Transverse colon (tissue), 4 donors: ENCODE measurements at places on chromosomes 7 and 10.
A peak's percentile ranks its signal among the peaks of the same experiment; 100 is the strongest.

DNA sequence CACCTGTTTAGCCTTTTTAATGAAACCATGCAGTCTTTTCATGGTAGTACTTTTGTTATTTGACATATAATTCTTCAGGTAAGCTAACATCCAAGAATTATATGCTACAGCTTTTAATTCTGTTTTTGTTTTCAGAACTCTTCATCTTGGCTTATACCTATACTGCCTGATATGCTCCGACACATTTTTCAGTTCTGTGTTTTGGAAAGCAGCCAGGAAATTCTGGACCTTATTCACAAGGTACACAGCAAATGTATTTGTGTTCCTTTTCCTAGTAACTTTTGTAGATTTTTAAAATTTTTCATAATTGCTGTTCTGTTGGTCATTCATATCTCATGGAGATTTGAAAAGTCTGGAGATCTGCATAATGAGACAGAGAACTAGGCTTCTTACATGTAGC lies 56.7 kb downstream of the BTAF1 start:
- H3K36me3 ChIP-seq: no peaks in the 10 kb centered on the region
- H3K4me3 ChIP-seq: no peak overlapping the region
- H3K4me1 ChIP-seq: no peaks in the 10 kb centered on the region
- H3K27ac ChIP-seq: no peak overlapping the region

DNA sequence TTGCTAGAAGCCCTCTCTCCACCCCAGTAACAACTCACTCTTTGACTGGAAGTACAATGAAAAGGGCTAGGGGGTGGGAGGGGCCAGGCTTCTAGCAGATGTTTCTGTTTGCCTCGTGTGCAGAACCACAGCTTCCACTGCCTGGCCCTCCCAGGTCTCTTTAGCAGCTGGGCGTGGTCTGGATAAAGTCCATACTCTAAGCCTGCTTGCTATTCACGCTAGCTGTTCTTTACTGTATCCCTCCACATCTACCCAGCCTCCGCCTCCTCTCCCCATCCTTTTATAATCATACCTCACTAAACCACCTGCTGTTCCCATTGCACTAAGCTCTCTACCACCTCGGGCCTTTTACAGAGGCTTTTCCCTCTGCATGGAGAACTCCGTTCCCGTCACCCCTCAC lies 288.8 kb downstream of the CAMK1D start:
- H3K4me1 ChIP-seq: peaks cover 31% of the 10 kb centered on the region
- H3K27ac ChIP-seq: peak overlapping the region; percentile 63
- no peak overlapping the region for H3K4me3 ChIP-seq
- H3K36me3 ChIP-seq: no peaks in the 10 kb centered on the region
- H3K27me3 ChIP-seq: no peaks in the 10 kb centered on the region
- peak; percentile 85 for DNase-seq

DNA sequence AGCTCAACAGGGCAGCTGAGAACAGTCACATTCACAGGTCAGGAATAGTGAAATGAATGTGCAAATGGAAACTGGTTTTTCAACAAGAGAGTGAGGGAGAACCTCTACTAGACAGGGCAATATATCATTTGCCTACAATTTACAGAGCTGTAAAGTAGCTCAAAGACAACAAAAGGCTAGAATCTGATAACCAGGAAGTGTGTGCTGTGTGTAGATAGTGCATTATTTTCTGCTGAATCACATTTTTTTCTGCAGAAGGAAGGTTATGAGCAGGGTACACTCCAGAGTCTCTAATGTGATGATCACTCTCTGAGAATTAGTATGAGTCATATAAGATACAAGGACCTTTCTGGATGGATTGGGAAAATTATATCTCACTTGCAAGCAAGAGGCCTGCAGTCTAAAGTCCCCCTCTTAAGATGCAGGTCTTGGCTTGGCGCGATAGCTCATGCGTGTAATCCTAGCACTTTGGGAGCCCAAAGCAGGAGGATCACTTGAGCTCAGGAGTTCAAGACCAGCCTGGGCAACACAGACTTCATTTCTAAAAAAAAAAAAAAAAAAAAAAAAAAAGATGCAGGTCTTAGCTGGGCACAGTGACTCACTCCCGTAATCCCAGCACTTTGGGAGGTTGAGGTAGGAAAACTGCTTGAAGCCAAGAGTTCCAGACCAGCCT lies 59.9 kb upstream of the COBL start:
- H3K27me3 ChIP-seq: no peaks in the 10 kb centered on the region
- H3K4me1 ChIP-seq: no peaks in the 10 kb centered on the region
- no peak overlapping the region for H3K4me3 ChIP-seq
- H3K36me3 ChIP-seq: no peaks in the 10 kb centered on the region

DNA sequence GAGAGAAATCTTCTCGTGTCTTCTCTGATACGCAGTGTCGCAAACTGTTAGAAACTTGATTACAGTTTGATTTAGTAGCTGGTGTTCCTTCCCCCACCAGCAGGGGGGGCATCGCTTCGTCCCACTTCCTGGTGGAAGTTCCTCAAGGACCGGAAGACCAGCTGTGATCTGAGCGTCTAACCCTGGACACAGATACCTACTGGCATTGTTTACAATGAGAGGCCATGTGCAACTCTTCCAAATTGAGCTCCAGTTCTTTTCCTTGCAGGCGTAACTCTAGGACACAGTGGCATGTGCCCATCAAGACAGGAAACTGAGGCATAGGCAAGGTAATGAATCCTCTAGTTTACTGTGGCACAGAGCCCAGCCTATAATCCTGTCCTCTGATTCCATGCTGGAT lies 219.0 kb downstream of the CCDC3 start:
- H3K4me3 ChIP-seq: no peak overlapping the region
- H3K27me3 ChIP-seq: no peaks in the 10 kb centered on the region
- DNase-seq: peak; percentile 47

- H3K27me3 ChIP-seq: no peaks in the 10 kb centered on the region
- H3K36me3 ChIP-seq: peaks cover 3% of the 10 kb centered on the region
- no peak overlapping the region for H3K4me3 ChIP-seq
- H3K4me1 ChIP-seq: peaks cover 22% of the 10 kb centered on the region
- DNase-seq: no peak
Measured at GRCh38 chr7:105087981-105088380, 74.0 kb downstream of the KMT2E start.

DNA sequence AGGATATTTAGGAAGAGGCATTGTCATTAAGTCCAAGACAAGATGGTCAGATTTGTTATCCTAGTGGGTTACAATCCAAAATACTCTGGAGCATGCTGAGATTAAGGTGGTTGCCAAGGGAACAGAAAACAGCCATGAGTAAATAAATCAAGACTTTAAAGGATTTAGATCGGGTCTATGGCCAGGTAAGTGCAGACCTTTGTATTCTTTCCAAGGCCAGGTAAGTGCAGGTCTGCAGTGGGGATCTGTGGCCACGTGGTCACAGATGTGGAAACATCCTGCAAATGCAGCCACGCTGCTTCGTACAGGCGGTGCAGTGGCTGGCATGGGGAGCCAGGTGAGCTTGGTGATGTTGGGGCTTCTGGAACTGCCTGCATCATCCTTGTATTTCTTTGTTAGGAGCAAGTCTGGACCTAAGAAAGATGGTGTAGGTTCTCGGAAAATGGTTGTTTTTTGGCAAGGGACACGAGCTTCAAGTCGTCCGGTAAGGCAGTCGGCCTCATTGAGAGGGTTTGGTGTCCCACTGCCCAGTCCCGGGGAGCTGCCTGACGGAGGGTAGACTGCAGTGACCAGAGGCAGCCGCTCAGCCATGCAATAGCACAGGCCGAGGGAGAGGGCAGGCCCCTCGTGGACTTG lies 21.8 kb downstream of the ZNF775 start:
- no peaks in the 10 kb centered on the region for H3K27me3 ChIP-seq
- no peaks in the 10 kb centered on the region for H3K36me3 ChIP-seq
- peaks cover 30% of the 10 kb centered on the region for H3K4me1 ChIP-seq

GRCh38 chr7:132518102-132518838 lies 58.0 kb downstream of the PLXNA4 start:
- H3K27ac ChIP-seq: no peak overlapping the region
- H3K27me3 ChIP-seq: no peaks in the 10 kb centered on the region
- no peak overlapping the region for H3K4me3 ChIP-seq
- no peaks in the 10 kb centered on the region for H3K4me1 ChIP-seq
- H3K36me3 ChIP-seq: no peaks in the 10 kb centered on the region

DNA sequence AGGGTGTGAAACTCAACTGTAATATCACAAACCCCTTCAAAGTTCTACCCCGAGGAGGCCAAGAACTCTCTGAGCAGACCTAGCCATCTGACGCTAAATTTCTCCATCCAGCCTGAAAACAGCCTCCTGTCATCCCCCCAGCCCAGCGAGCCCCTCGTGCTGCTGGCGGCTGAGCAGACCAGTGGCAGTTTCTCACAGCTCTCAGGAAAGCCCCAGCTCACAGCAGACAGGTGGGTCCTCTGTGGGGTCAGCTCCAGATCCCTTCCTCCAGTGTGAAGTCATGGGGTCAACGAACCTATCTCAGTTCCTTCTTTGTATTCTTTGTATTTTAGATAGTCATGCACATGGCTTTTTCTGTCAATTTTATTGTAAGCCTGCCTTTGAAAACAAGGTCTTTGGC lies 7.8 kb downstream of the GARIN1A start:
- H3K36me3 ChIP-seq: no peaks in the 10 kb centered on the region
- no peak overlapping the region for H3K27ac ChIP-seq
- H3K27me3 ChIP-seq: no peaks in the 10 kb centered on the region
- no peak for DNase-seq
- no peaks in the 10 kb centered on the region for H3K4me1 ChIP-seq
- H3K4me3 ChIP-seq: no peak overlapping the region

GRCh38 chr7:73841689-73842066 lies 638 bp downstream of the METTL27 start:
- no peaks in the 10 kb centered on the region for H3K36me3 ChIP-seq
- DNase-seq: peak; percentile 22
- no peaks in the 10 kb centered on the region for H3K27me3 ChIP-seq
- H3K27ac ChIP-seq: peak overlapping the region; percentile 81

DNA sequence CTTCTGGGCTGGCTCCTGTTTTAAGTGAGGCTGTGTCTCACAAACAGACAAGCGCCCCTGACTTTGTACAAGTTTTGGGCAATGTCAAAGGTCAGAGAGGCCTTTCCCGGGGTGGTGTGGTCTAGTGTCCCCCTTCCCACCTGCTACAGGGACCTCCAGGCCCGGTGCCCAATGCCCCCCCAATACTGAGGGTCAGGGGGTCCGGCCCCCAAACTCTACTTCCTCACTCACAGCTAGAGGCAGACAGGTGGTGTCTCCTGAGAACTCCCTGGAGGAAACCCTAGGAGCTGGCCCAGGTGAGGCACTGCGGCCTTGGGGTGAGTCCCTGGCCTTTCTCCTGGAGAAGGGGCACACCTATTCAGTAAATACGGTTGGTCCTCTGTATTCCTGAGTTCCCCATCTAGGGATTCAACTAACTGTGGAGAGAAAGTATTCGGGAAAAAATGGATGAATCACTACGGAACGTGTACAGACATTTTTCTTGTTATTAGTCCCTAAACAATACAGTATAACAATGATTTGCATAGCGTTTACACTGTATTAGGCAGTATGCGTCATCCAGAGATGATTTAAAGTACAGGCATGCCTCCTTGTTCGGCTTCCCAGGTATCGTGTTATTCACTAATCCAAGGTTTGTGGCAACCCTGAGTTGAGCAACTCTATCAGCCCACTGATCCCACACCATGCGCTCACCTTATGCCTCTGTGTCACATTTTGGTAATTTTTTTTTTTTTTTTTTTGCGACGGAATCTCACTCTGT lies 308.1 kb downstream of the WDR37 start:
- H3K27ac ChIP-seq: no peak overlapping the region
- no peaks in the 10 kb centered on the region for H3K4me1 ChIP-seq
- DNase-seq: no peak

- no peaks in the 10 kb centered on the region for H3K36me3 ChIP-seq
- DNase-seq: no peak
Measured at GRCh38 chr7:107726356-107727130, 17.4 kb upstream of the CBLL1 start.

DNA sequence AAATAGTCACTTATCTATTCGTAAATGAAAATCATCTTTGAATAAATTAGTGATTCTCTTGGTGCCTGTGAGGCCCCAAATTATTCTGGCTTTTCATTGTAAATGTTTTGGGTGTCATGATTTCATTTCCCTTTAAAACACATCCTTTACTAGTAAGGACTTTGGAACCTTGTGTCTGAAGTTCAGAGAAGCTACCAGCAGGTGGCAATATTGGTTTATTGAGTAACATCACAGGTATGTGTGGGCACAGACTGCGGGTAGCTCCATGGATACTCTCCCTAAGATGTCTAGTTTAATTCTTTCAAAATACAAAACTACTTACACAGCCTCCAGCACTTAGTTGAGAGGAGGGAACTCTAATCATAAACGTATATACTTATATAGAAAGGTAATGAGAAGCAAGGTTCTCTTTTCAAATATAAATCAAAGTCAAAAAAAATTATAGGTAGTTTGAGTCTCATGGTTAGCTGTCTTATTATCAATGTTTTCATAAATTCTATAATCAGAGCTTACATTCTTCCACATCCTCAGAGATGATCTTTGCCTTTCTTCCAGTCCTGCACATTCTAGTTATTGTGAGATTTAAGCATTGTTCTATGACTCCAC lies 449.6 kb downstream of the GRM8 start:
- H3K4me1 ChIP-seq: no peaks in the 10 kb centered on the region
- no peaks in the 10 kb centered on the region for H3K36me3 ChIP-seq
- no peak overlapping the region for H3K27ac ChIP-seq
- no peak overlapping the region for H3K4me3 ChIP-seq
- no peaks in the 10 kb centered on the region for H3K27me3 ChIP-seq

- H3K4me1 ChIP-seq: peaks cover 10% of the 10 kb centered on the region
- H3K27ac ChIP-seq: peak overlapping the region; percentile 98
- H3K36me3 ChIP-seq: no peaks in the 10 kb centered on the region
Measured at GRCh38 chr7:5428478-5429252, 5.0 kb upstream of the TNRC18 start.

DNA sequence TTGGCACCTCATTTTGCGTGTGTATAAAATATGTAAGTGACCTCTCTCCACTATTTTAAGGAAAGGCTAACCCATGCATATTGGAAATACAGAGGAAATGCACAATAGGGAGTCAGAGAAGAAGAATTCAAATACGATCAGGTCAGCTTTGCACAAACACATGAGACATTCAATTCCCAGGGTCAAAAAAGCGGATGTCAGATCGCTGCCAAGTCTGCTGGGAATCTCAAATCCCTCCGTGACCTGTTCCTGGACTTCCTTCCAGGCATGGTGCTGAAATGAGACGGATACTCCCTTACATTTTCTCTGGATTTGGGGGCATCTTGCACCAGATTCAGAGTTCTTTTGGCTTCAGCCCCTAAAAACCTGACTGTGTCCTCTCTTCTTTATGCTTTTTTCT lies 91.9 kb upstream of the PRKCQ start:
- no peak overlapping the region for H3K27ac ChIP-seq
- H3K36me3 ChIP-seq: no peaks in the 10 kb centered on the region
- DNase-seq: no peak

DNA sequence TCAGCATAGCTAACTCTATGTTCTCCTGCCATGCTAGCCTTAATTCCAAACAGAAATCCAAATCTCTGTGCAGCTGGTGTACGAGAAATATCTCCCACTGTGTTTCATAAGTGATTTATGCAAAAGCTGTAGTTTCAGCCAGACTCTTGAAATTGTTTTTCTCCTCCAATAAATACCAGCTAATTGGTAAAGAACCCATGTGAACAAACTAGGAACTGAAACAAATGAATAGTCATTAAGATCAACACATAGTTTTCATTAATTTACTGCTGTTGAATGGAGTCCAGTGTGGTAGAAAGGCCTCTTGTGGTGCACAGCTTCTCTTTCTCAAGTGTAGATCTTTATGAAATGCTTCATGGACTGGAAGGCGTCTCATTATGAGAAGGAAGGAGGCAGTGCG lies 18.4 kb downstream of the PPP1R17 start:
- no peak for DNase-seq
- no peak overlapping the region for H3K27ac ChIP-seq
- no peaks in the 10 kb centered on the region for H3K36me3 ChIP-seq
